ENCODE measurements at places on chromosomes 12 and 14.

GRCh38 chr14:55745906-55746305 is 165.9 kb downstream of the KTN1 start:
- no peak for DNase-seq

GRCh38 chr12:49538510-49539403 is at the start of gene KCNH3:
KCNH3 (plus strand) TSS chr12:49539030; CDS start chr12:49539417, 387 bp downstream.
- DNase-seq = peak; percentile 82

- DNase-seq = no peak
Measured at GRCh38 chr12:39935839-39936238, 170.0 kb downstream of the SLC2A13 start.

GRCh38 chr12:76852106-76852505 is 26.7 kb downstream of the CSRP2 start:
- no peak for DNase-seq

- no peak for DNase-seq
Measured at GRCh38 chr14:74426202-74426582, at the start of gene SYNDIG1L. SYNDIG1L (minus strand) TSS chr14:74426210; CDS start chr14:74409744, 16,466 bp downstream.

DNA sequence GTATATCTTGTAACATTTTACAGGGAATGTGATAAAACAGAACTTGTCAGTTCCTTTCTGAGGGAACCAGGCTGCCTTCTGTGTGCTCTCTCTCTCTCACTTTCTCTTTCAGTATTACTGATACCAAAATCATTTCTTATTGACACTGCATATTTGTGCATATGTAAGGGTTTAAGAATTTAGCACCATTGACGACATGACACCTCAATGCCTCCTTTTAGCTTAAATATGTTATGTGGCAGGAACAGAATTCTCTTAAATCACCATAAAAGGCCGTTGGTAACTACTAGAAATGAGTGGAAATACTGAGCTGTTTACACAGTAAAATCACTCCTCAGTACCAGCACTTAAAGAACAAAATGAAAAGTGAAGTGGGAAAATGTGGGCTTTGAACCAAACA is 457.7 kb upstream of the SYT1 start:
- DNase-seq = no peak

DNA sequence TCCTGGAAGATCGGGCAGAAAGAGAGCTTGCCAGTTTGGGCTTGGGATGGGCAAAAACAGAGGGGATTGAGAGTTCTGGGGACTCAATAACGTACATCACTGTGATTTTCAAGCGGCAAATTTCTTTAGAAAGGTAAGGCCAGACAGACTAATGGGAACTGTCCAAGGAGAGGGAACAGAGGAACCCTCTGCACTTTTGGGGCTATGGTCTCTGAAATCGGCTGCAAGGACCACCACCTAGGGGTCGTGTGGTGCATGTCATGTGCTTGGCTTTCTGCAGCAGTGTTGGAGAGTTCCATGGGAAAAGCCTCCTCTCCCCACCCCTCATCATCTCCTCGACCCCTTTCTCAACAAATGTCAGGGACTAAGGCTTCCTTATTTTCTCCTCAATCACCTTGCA is 79.6 kb downstream of the PPM1A start:
- DNase-seq = no peak

DNA sequence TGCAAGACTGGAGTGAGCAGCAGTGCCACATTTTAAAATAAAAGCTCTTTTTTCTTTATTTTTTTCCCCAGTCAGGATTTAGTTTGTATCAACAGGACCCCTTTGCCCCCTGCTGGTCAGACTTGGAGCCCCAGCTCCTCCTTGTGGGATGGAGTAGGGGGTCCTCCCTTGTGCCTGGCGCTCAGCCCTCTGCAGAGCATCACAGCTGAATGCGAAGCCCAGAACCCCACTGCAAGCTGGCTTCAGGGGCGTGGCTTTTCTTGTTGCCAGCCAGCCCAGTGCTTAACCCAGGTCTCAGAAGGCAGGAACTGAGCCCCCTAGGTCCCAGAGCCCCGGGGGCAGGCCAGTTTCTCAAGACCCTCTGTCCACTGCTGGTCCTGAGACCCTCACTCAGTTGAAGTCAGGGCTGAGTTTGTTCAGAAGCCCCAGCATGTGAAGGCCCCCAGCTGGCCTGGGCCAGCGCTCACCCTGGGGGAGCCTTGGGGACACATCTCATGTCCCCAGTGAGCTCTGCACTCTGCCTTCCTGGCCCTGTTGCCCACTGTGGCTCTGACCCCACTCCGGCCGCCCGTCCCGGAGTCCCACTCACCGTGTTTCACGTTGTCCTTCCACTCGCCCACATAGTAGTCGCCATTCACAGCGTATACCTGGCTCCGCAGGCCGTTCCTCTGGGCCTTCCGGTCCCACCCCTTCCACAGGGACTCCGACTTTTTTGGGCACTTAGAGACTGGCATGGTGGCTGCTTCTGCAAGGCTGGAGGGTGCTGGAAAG is 519 bp downstream of the MORN3 start:
- DNase-seq = peak; percentile 66

DNA sequence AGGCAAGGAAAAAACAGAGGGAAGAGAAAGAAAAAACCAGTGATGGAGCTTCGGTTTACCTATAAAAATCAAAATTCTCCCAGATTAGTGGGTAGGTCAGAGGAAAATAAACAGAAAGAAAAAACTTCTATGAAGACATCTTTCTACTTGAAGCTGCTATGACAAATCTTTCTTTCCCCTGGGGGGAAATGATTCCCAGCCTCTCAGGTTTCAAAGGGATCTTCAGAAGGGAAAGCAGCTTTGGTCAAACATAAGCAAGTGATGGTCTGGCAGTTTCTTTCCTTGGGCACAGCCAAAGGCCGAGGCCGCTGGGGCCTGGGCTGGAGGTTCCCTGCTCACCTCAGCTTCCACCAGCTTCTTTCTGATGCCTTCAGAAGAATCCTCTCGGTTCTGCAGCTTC is 104.5 kb downstream of the PRKAB1 start:
- no peak for DNase-seq

DNA sequence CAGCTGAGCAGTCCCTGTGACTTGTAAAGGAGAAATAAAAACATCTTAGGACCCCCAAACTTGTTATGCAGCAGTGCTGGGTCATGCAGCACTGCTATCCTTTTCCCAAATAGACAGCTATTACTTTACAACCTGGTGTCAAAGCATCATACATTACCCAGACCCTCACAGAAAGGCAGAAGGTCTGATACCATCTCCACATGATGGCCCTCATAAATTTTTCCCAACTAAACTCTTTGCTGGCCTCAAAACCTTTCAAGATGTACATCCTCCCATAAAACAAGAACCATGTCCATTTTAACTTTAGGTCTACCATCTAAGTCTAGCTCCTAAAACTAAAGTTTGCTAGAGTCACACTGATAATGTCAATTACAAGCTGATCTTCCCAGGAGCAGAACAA is 8.7 kb upstream of the RESF1 start:
- DNase-seq = no peak

DNA sequence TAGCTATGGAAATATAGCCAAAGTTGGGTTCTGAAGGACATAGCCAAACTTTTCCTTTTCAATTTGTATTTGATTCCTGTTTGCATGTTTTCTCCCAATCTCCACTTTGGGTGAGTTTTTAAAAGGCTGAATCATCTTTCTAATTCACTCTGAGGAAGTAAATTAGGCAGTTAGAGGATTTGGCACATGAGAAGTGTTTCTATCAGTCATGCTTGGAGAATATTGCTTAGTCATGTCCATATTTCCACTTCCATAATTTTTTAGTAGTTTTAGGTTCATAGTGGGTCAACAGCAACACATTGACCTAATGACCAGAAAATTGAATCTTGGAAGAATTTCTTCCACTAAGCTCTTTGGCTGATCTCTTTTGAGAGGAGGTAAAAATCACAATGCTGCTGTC is 21.8 kb downstream of the IRAK3 start:
- no peak for DNase-seq

GRCh38 chr14:85218982-85219381 is 311.0 kb upstream of the FLRT2 start:
- DNase-seq = no peak

DNA sequence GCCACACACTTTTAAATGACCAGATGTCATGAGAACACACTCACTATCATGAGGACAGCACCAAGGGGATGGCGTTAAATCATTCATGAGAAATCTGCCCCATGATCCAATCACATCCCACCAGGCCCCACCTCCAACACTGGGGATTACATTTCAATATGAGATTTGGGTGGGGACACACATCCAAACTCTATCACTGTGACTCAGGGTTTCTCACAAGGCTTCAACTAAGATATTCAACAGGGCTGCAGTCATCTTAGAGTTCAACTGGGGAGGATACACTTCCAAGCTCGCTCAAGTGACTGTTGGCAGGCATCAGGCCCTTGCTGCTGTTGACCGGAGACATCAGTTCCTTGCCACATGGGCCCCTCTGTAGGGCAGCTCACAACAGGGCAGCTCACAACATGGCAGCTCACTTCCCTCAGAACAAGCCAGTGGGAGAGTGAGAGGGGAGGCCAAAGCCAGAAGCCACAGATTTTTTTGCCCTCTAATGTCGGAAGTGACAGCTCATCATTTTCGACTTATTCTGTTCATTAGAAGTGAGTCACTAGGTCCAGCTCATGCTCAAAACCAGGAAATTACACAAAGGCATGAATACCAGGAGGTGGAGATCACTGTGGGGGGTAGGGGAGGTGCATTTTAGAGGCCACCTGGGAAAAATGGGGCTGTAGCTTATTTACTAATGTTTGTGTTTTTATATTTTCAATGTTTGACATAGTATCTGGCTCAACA is 50.8 kb upstream of the PTHLH start:
- no peak for DNase-seq

GRCh38 chr14:90291699-90292098 is 35.3 kb downstream of the PSMC1 start:
- DNase-seq = no peak

DNA sequence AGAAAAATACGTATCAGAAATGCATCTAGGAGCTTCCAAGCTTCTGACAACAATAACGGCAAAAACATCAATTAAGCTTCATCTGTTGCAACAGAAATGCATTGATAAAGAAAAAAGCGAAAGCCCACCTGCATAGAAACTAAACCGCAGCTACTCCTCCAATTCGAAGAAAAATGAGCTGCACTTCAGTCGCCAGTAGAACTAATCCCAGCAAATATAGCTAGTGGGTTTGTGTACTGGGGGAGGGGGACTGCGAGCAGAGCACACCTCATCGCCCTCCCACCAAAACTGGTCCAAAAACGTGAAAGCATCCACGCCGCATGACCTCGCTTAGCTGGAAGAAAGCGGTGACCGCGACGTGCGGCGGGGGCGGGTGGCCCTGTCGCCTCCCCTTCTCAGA is 1.2 kb downstream of the SLC35F4 start:
- DNase-seq = no peak

DNA sequence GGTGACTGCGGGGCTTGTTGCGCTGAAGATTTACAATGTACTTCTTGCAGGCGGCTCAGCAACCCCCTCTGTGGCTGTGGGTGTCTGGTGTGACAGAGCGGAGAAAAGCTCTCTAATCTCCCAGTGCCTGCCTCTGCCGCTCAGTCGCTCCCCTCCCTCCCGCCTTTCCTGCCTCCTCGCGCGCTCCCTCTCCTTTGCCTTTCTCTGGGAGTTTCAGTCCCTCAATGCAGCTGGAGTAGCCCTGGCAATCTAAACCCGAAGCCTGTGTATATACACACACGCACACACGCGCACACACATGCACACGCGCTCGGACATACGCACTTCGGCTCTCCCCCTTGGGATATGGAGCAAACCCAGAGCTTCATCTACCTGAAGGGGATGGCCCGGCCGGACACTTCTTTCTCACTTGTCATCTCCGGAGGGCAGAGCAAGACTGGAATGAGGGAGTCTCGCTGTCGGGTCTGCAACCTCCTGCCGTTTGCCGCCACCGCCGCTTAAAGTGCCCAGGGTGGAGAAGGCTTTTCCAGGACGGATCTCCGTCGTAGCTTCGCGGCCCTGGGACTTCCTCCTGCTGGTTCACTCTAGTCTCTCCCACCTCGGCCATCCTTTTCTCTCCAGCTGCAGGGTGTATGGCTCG is 599 bp upstream of the TRHDE start:
- DNase-seq = no peak

- DNase-seq = peak; percentile 4
Measured at GRCh38 chr14:96424109-96424989, 32.4 kb downstream of the AK7 start.

- DNase-seq = no peak
Measured at GRCh38 chr14:24377126-24377525, 9.1 kb downstream of the NFATC4 start.

DNA sequence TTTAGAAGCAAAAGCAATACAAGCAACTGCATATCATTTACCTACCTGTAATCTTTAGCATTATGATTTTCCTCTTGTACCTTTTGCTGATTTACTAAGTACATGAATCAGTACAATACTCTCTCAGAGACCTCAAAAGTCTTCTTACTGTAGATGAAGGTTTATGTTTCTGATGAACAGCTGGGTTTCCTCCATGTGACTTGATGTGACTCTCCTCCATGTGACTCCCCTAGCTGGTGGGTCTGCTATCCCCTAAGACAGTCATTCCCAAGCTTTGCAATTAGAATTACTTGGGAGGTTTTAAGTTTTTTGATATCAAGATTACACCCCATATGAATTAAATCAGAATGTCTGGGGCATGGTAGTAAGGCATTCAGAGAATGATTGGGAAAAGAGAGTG is 32.0 kb upstream of the ABCC9 start:
- DNase-seq = no peak

GRCh38 chr12:32561931-32562341 is 117.2 kb upstream of the DNM1L start:
- no peak for DNase-seq

GRCh38 chr12:116183741-116184141 is 93.8 kb downstream of the MED13L start:
- DNase-seq = no peak

DNA sequence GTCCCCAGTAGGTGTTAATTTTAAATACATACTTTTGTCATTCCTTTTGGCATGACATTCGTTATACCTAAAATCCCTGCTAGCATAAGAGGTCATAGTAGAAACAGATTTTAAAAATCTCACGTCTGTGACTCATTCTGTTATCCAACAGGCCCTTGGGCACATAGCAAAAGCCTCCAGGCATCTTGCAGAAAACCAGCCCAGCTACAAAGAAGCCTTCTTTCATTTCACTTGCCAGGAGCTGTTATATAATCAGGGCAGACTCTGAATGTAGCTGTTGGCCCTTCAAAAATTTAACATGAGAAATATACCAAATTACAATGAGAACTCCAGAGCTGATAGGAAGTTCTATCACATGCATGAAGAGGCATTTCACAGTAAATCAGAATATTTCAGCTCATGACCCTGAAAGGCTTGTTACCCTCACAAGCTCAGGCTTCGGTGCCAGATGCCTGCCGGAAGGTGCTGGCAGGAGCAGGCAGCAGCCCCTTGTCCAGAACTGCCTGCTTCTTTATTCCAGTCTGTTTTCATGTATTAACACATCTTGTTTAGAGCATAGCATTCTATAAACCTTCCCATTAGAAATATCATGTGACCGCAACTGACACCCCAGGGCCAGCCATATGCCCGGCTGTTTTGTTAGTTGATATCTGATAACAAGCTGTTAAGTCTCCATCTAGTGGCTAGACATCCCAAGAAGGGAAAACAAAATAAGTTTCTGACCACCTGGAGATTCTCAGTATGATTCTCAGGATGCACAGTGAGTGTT is 17.8 kb downstream of the E2F7 start:
- no peak for DNase-seq

DNA sequence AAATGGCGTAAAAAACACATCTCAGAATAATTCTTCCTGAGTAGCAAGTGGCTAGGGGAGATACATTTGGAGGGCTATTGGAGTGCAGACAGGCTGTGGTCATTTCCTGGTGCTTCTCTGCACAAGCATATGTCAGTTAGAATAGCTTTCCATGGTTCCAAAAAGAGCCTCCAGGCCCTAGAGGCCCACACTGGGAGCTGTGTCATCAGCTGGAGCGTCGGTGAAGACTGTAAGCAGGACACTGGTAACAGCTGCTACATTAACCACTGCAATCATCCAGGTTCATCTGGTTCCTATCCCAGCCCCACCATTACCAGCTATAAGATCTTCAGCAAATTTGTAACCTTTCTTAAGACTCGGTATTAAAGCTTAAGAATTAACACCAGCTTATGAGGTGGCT is 31.7 kb upstream of the APPL2 start:
- no peak for DNase-seq

Measured in stimulated activated CD4-positive, alpha-beta T cell treated with anti-CD3 and anti-CD28 coated beads, Interleukin-4, amount 100 ng/mL, for 1 hour (primary cell).